ENCODE measurements at places on chromosomes 16 and 17.

GRCh38 chr16:57282510-57283213 is 1.8 kb downstream of the PLLP start:
- DNase-seq, result no peak

- no peak for DNase-seq
These were observed 37.0 kb upstream of the HAPSTR1 start for GRCh38 chr16:9054460-9054859.

GRCh38 chr16:83849421-83849820 is 41.6 kb downstream of the HSBP1 start:
- no peak for DNase-seq

- no peak for DNase-seq
These were observed 42.2 kb downstream of the RPTOR start for GRCh38 chr17:80586846-80587228.

GRCh38 chr17:47221154-47221553 is 12.0 kb downstream of the MYL4 start:
- DNase-seq, result no peak

GRCh38 chr16:81786321-81786720 is 7.2 kb downstream of the PLCG2 start:
- no peak for DNase-seq

DNA sequence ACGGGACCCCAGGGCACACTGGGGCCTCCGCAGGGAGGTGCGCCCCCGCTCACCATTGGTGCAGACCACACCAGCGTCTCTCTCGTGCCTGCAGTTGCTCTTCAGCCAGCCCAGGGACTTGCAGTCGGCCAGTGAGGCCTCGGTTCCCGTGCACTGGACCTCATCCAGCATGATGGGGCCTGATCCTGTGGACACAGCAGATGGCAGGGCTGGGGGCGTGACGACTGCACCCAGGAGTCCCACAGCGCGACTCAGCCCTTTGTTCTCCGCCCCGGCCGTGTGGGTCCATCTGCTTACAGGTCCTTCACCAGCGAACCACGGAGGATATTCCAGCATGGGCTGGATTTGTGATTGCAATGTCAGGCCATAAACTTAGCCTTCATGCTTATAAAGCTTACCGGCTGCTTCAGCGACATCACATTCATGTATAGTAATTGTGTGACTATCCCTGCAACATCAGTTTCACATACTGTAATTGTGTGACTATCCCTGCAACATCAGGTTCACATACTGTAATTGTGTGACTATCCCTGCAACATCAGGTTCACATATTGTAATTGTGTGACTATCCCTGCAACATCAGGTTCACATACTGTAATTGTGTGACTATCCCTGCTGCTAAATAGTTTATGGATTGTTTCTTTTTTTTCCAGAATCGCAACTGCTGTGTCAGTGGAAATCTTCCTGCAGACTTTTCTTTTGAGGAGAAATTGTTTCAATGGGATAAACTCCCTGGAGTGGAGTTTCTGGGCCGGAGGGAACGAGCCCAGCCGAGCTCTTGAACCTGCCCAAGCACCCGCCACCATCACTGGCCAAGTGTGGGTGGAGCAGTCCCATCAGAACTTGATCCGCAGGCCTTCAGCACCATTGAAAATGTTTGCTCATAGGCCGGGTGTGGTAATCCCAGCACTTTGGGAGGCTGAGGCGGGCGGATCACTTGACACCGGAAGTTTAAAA is 4.8 kb downstream of the LGALS3BP start:
- DNase-seq, result peak; percentile 79

DNA sequence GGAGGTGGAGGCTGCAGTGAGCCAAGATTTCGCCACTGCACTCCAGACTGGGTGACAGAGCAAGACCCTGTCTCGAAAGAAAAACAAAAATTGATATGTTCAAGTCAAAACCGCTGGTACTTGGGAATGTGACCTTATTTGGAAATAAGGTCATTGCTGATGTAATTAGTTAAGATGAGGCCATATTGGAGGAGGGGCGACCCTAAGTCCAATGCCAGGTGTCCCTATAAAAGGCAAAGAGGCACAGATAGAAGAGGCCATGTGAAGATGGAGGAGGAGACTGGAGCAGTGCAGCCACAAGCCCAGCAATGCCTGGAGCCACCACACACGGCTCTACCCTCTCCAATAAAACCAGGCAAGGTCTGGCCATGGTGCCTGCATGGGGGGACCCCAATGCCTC is 50.8 kb upstream of the JPH3 start:
- DNase-seq, result no peak

DNA sequence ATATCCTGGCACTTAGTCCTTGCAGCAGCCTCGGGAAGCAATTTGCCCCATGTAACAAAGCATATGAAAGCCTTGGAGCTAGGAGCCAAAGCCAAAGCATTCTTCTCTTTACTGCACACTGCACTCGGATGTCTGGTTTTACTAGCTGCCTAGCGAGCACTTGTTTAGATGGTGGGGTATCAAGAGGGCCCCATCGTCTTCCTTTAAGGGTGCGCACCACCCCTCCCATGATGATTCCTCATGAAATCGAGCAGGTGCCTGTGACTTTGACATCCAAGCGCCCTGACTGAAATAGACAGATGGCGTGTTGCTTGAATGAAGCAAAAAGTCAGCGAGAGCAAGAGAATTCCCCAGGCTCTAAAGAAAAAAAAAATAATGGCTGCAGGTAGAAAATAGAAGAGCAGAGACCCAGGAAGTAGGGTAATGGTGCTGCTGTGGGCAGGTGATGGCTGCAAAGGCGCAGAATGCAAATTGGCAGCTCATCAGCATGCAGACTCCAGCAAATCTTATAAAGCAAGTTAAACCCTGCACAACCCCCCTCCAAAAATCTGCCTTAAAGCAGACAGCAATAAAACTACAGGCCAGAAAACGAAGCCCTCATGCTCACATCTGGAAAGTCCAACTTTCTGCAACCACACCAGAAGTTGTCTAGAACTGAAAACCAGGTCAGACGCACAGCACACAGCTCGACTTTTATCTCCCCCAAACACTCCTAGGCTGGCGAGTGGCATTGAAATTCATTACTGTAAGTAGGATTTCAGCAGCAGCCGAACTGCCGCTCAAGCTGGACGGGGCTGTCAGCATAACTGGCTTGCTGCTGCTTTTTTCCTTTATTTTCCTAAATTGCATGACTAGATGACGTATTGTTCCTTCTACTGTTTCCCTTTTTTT is 384.3 kb downstream of the RBFOX1 start:
- DNase-seq, result no peak

DNA sequence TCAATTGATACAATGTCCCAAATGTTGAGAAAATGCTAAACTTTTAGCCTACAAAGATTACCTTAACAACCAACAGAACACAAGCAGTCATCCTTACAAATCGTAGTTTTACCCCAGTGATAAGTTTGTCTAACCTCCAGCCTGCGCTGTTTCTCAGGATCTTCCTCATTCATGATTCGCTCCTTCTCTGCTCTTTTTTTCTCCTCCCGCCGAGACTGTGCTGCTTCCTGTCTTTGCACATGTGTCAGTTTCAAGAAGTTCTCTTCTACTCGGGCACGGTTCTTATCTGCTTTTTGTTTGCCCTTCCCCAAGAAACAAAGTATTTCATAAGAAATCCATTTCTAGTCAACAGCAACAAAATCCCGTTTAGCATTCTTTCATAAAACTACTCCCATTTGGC is 10.2 kb upstream of the STRADA start:
- no peak for DNase-seq

GRCh38 chr17:80453126-80453997 is 23.0 kb downstream of the NPTX1 start:
- DNase-seq, result no peak

- no peak for DNase-seq
These were observed 47.8 kb upstream of the BAHCC1 start for GRCh38 chr17:81347437-81347836.

DNA sequence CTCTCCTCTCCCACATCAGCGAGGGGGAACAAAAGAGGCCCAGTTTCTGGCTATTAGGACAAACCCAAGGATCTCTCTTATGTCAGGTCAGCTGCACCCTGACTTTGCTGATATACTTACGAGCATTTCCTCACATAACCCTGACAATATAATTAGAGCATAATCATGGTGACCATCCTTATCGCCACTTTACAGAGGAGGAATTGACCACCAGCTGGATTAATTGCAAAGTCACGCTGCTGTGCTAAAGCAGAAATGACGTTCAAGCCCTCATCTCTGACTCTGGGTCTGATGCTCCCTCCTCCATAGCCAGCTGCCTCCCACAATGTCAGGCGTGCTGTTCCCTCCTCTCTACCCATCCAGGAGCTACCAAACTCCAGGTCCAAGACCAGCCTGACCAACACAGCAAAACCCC is 42.6 kb downstream of the TRARG1 start:
- DNase-seq, result no peak

DNA sequence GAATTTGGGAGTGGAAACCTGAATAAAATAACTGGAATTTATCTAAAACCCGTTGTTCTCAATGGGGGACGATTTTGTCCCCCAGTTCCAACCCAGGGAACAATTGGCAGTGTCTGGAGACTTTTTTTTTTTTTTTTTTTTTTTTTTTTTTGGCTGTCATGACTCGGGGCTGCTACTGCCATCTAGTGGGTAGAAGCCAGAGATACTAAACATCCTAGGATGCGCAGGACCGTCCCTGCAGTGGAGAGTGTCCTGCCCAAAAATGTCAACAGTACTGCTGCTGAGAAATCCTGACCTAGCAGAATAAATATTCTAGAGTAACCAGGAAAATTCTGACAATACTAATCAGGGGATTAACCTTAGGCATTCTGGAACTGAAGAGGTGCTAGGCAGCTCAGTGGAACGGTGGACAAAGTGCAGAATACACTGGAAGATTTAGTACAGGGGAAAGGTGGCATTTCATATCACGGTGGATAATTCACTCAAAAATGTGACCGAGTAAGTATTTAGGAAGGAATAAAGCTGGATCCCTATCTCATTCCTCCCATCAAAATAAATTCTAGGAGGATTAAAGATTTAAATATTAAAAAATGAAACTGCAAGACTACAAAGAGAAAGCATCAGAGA is 107.6 kb downstream of the SPECC1 start:
- peak; percentile 23 for DNase-seq

DNA sequence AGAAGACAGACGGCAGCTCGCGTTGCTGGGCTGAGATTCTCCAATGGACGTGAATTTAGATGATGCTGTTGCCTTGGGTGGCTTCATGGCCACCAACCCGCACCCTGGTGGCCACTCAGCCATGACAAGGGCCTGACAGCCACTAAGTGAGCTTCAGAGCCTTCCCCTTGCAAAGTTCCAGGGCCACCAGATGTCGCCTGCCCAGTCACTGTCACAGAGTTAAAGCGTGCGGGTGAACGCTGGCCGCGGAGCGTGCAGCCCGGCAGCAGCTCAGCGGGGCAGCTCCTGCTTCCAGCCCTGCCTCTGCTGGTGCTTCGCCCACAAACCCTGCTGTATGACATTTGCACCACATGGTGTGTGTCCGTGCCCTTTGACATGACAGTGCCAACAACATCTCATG is 13.3 kb upstream of the KREMEN2 start:
- DNase-seq, result no peak

GRCh38 chr16:89397331-89397861 is 93.0 kb downstream of the ANKRD11 start:
- no peak for DNase-seq

DNA sequence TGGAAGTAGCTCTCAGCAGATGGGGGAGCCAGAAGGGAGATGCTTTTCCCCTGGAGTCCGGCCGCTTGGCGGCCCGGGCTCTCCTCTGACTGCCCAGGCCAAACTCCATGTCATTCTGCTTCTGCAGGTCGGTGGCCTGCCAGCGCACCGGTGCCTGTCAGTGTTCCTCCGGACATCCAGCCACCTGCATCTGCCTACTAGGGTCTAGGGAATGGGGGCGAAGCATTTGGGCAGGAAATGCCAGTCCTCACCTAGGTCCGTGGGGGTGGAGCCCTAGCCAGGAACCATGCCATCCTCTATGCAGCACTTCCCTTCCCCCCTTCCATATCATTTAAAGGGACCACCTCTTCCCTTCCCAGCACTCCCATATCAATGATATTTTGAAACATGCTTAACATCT is 34.2 kb downstream of the GJC1 start:
- no peak for DNase-seq

DNA sequence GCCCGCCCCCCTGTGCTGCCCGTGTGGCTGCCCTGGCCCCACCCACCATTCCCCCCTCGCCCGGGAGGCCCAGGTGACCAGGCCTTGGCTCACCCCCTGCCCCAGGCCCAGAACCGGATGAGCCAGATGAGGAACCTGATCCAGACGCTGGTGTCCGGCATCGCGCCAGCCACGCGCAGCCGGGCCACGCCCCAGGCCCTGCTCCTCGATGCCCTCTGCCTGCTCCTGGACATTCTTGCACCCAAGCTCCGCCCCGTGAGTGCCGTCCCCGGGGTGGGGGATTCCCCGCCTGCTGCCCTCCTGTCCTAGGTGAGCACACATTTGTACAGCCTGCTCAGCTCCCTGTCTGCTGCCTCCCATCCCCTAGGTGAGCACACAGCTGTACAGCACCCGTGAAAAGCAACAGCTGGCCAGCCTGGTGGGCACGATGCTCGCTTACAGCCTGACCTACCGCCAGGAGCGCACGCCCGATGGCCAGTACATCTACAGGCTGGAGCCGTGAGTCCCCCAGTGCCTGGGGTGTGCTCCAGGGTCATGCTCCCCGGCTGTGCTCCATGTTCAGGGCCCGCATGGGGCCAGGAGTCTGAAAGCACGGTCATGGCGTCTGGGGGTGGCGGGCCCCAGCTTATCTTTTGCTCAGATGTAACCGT is 4.8 kb downstream of the GNG13 start:
- no peak for DNase-seq

- DNase-seq, result no peak
These were observed 229.8 kb downstream of the SEC14L1 start for GRCh38 chr17:77370586-77370985.

GRCh38 chr16:17832738-17833137 is 362.0 kb upstream of the XYLT1 start:
- DNase-seq, result no peak

GRCh38 chr16:88585269-88585668 is 15.1 kb downstream of the ZC3H18 start:
- no peak for DNase-seq

DNA sequence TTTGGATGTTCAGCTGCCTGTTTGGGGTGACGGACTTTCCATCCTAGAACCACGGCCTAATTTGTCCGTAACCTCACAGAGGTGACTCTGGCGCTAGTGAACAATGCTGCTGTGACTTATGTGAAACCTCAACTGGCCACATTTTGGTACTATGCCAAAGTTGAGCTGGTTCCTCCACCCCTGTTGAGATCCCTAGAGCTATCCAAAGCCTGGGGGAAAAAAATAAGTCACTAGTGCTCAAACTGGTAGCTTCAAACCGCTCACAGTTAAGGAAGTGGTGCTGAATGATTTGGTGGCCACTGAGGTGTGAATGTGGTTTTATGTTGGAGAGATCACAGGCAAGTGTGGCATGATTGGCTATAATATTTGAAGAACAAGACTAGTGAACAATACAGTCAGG is 11.3 kb upstream of the TUBG2 start:
- DNase-seq, result no peak

DNA sequence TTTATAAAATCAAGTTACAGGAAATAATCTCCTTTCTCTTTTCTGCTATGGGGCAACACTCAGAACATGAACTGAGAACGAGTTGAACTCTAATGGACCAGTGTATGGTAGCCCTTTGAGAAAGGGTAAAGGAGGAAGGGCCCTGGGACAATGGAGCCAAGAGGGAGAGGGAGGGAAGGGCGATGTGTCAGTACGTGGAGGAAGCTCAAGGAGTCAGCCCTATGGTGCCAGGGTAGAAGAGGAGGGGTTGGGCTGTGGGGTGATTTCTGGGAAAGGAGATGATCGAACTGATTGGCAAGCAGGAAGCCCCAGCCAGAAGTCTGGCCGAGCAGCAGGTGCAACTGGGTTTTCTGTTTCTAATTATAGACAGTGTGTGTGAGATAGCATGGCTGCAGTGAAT is 4.3 kb upstream of the WIPI1 start:
- no peak for DNase-seq
